Brain (organoid and tissue), 16 donors: ENCODE measurements at places on chromosomes 1 and 21.

GRCh38 chr1:61056573-61057439 is 25.6 kb upstream of the NFIA start:
- DNase-seq: peak; percentile 93

DNA sequence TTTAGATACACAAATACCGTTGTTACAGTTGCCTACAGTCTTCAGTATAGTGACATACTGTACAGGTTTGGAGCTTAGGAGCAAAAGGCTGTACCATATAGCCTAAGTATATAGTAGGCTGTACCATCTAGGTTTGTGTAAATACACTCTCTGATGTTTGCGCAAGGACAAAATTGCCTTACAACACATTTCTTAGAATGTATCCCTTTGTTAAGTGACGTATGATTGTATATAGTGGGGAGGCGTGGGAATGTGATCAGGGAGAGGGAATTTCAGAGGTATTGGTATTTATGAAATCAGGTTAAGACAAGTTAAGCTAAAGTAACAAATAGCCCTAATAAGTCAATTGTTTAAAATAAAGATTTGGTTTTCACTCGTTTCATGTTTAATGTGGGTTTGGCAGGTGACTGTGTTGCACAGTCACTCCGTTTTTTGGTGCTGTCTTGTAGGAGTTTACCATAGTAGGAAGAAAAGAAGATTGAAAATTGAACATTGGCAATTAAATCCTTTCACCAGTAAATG is 2.7 kb downstream of the GORAB start:
- DNase-seq: no peak

DNA sequence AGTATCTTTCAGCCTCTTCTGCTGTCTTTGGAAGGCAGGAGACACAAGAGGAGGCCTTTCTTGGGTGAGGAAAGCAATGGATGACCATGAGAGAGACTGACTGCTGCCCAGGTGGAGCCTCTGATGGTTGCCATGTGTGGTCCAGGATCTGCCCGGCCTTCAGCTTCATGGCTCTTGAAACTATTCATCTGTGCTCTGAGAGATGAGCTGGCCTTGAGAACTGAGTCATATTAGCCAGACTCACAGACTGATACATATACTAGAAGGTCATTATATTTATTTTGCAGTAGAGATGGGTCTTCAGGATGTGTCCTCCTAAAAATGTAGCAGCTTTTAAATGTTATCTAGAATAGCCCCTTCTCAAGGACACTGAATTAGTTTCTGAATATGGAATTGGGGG is 33.7 kb downstream of the PTGFRN start:
- DNase-seq: no peak

DNA sequence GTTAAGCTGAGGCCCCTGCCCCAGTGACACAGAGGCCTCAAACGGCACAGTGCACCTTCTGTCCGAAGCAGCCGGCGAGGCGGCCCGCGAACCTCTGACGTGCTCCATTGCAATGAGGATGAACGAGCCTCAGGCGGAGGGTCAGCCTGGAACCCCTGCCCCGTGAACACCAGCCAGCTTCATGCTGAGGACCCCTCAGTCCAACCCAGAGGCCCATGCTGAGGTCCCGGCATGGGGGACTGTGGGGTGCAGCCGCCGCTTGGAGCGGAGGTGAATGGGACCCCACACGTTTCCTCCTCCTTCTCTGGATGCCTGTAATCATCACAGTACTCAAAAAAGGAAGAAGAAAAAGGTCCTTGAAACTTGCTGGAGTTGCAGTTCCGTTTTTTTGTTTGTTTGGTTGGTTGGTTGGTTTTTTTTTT is 62.1 kb downstream of the PRKCZ start:
- DNase-seq: no peak
